ENCODE measurements at places on chromosomes 16 and 17.

GRCh38 chr17:28983286-28984230 lies 22.3 kb downstream of the SEZ6 start:
- no peak for DNase-seq

- DNase-seq, result no peak
These were observed at the start of gene GALR2 for GRCh38 chr17:76074390-76075363. TSS of gene GALR2 (plus strand) at chr17:76074781. CDS start at chr17:76074884, 103 bp downstream.

DNA sequence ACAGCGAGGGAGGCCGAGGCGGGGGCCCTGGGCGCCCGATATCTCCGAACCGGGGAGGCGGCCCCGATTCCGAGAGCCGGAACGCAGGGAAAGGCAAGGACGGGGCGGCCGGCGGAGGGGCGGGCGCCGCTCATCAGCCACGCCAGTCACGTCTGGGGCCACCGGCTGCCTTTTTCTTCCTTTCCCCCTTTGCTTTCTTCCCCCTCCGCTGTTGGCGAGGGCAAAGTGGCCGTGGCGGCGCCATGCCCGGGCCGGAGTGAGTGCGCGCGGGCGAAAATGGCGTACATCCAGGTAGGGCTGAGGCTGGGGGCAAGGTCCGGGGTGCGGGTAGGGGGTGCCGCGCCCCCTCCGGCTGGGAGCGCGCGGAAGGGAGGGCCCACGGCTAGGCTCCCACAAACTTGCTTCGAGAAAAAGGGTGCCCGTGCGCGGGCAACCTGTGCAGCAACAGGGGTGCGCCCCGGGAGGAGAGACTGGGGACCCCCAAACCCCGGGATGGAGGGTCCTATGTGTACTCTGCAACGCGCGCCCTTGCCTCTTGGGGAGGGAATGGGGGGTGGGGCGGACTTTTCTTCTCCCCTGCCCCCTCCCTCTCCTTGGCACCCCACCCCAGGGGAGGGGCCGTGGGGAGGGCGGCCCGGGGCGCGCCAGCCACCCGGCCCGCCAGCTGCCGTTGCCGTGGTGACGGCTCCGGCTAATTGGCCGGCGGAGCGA lies 486 bp downstream of the SYT17 start:
- no peak for DNase-seq

DNA sequence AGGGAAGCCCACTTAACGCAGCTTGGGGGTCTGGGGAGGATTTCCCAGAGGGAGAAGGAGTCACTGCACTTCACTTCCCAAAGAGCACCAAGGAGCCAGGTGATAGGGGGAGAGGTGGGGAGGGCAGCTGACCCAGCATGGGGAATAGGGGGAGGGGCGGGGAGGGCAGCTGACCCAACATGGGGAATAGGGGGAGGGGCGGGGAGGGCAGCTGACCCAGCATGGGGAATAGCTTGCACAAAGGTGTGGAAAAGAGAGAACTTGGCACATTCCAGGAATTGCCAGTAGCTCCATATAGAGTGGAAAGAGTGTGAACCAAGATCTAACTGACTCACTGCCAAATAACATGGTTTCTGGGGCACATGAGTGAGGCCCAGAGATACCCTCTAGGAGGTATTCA lies 110.3 kb downstream of the CCT6B start:
- DNase-seq, result no peak

GRCh38 chr17:4476017-4476416 lies 22.7 kb upstream of the SPNS2 start:
- no peak for DNase-seq

GRCh38 chr16:31007684-31008083 lies 2.8 kb downstream of the STX1B start:
- DNase-seq, result no peak

DNA sequence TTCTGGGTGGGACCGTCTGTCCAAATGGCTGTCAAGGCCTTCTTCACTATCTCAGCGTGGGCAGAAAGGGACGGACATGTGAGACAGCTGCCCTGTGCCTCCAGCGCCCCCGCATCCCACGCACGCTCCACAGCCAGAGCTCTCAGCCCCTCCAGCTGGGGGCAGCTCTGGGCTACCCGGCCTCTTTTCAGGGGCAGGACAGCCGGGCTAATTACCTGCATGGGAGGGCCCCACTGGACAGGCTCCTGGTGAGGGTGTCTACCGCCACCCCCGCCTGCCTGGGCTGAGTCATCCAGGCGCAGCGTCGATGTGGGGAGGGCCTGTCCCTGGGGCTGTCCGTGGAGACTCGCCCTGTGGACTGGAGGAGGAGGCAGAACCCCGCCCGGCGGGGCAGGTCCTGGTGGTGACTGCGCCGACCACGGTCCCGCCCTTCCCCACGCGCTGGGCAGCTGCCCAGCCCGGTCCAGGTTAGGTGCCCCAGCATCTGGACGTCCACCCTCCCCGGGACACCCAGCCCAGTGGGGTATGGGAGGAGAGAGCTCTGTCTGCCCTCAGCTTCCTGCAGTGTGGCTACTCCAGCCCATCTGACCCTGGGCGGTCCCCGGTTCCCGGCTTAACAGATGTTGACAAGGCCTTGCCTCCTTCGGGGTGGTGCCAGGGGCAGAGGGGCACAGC lies 5.9 kb upstream of the METRNL start:
- DNase-seq, result no peak

DNA sequence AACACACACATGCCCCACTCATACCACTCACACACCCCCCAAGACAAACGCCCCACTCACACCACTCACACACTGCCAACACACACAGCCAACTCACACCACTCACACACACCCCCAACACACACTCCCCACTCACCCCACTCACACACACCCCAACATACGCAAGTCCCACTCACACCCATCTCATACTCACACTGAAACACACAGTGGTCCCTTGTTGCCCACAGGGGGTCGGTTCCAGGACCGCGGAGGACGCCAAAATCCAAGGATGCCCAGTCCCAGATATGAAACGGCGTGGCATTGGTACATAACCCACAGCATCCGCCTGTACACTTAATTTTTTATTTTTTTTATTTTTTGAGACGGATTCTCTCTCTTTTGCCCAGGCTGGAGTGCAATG lies 20.9 kb downstream of the RNF213 start:
- no peak for DNase-seq

DNA sequence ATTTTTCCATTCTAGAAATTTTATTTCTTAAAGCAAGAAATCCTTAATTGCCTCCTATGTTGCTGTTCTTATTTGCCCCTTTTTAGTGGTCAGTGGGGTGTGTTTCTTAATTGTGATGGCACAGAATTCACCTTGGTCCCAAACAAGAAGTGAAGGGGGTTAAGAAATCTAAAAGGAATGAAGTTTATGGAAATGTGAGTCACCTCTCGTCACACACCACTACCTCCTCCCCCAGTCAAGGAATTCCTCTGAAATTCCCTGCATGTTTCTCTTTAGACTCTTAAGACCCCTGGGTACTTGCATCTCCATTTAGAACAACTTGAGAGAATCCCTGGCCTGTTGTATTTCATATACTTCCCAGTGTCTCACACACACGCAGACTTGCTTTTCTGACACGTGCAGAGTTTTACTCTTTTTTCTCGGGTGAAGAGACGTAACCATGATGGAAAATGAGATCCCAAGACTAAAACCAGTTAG lies 247.4 kb downstream of the PRKCA start:
- no peak for DNase-seq

DNA sequence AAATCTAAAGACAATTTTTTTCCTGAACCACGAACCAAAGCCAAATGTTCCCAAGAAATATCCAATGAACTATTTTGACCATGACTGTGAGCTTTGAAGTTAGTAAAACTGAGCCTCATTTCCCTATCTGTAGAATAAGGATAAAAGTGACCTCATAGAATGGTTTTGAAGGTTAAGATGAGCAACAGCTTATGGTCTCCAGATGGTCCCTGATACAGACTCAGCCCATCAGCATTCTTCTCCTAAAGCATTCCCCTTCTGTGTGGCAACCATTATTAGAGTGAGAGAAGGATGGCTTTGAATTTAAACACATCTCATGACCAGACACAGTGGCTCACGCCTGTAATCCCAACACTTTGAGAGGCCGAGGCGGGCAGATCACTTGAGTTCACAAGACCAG lies 70.1 kb downstream of the COPRS start:
- DNase-seq, result no peak

DNA sequence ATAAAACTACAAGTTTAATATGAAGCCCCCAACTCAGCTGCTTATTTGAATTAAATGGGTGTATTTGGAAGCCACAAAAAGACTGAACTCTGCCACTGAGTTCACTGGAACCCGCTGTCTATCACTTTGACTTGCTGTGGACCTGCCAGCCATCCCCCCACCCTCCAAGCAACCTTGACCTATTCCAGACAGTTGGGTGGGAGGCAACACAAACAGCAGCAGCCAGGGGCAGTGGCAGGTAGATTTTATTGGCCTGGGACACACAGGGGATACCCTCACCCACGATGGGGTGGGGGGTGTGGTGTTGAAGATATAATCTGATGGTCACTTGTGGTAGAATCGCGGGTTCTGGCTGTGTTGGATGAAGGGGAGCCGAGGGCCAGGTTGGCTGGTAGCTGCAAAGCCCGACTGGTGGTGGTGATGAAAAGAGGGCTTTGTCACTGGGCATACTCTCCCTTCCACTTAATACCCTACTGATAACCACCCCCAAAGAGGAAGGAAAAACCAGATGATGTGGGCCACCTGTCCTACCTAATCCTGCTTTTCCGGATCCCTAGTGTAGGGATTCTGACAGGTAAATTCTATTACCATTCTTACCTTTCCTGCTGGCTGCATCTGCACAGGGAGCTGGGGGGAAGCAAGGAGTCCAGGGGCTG lies 2.6 kb downstream of the GPS2 start:
- DNase-seq, result no peak

DNA sequence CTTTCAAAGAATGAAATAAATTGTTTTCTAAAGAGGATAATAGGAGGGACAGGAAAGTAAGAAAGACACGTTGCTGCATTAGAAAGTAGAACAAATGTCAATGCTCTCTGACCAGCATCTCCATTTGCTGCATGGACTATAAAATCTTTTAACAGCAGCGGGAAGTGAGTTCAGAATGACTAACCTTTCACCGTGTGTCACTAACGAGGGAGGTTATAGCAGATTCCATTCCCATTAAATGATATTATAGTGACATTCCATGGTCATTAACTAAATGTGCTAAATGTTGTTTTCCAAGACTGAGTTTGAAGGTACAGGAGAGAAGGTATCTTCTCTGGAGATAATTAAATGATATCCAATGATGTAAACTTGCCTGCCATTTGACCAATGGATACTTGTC lies 127.1 kb upstream of the HS3ST3A1 start:
- no peak for DNase-seq

DNA sequence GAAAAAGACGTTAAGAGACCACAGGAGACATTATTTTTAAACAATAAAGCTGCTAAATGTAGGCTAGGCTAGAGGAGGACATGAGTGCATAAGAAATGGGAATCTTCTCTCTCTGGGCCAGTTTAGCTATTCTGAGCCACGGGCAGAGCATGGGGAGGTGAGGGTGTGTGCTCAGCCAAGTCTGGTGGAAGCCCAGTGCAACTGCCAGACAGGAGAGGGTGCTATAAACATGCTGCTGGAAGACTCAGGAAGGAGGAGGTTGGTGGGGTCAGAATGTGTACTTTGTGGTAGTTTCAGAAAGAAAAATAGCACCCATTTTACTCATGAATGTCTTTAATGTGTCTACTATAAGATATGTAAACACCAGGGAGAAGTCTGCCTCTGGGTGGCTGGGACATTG lies 5.9 kb upstream of the SDK2 start:
- DNase-seq, result no peak

GRCh38 chr17:61199431-61200338 lies 200.0 kb upstream of the TBX2 start:
- DNase-seq, result no peak

GRCh38 chr16:68786685-68787418 lies 49.8 kb downstream of the CDH1 start:
- no peak for DNase-seq

DNA sequence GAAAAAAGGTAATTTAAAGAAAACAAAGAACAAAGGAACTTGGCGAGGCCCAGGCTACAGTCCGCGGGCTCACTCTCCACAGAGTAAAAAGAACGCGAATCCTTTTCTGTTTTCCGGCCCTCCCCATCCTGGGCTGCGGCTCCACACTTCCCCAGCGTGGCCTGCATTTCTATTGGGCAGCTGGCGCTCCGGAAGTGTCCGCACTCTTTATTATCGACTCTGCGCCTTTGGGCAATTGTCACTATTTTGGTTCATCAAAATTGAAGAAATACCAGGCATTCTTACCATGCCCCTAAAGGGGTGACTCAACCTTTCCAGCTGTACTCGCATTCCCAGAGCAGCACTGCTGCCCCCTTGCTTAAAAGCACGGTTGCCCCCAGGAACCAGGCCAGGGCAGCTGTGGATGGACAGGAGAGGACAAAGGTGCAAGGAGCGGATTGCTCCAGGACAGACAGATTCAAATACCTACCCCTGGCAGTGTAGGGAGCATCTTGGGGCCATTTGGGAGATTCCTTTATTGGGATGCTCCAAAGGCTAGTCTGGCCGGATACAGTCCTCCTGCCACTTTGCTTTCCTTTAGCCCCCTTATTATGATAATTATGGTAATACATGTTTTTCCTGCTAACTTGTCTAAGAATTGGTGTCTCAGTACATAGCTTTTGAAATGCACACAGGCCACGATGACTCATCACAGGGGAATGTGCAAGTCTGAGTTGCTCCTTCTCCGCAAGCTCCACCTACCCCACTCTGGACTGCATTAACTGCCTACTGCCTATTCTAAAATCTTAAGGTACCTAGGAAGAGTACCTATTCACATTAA lies 985 bp upstream of the SLFN12 start:
- DNase-seq, result no peak

- no peak for DNase-seq
These were observed 61.9 kb downstream of the MPHOSPH6 start for GRCh38 chr16:82108100-82108499.

DNA sequence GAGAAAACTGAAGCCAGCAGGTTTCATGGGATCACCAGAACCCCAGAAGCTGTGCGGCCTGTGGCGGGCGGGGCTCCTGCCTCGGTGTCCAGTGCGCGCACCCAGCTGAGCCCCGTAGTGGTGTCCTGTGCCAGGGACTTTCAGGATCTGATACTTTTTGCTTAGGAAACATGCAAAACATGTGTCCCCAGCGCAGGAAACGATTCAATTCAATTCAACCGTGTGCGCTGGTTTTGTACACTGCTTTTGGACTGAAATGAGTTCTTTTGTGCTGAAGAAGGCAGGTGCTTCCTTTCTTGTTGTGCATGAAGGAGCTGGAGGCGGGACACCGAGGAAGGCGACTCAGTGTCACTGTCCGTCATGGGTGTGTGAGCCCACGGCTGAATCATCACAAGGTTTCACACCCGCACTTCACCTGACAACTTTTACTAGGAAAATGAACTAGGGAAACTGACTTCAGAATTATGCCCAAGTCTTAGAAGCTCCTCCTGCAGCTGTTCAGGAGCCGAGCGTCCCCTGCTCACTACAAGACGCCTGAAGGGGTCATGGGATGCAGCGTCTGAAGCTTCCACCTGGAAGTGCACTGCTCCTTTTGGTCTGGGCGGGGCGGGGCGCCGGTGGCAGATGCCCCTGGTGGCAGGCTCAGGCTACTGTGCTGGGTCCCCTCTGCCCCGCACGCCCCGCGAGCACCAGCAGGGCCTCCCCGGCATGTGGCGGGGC lies 31.4 kb upstream of the ZNF750 start:
- no peak for DNase-seq

- DNase-seq, result no peak
These were observed 611 bp downstream of the SMARCE1 start for GRCh38 chr17:40646791-40647623.

- no peak for DNase-seq
These were observed 3.3 kb downstream of the MAP2K6 start for GRCh38 chr17:69417545-69418483.

All from vagina (tissue), 2 donors.